Progenitor cell of endocrine pancreas (in vitro differentiated cells): ENCODE measurements at places on chromosomes 13 and 19. TPM values are rescaled to one million over a fixed set of nuclear protein-coding genes. Genes with fewer than 3 reads are reported as not detected.

The ERCC5 gene
- 48.1 and 49.6 TPM in 2 replicates for total RNA-seq

The TMC4 gene
- total RNA-seq = 119 and 125 TPM in 2 replicates

The RASL11A gene
- total RNA-seq = 4.2 and 5.8 TPM in 2 replicates

The WDFY2 gene
- total RNA-seq = 17.2 and 18.0 TPM in 2 replicates

The SRRM5 gene
- 0.64 and 0.79 TPM in 2 replicates for total RNA-seq

The ZNF700 gene
- total RNA-seq = 13.4 and 14.1 TPM in 2 replicates

The SLC46A3 gene
- 3.3 and 3.5 TPM in 2 replicates for total RNA-seq

The KCNC3 gene
- total RNA-seq = 19.8 and 23.6 TPM in 2 replicates

The NCCRP1 gene
- total RNA-seq = 0.89 and 0.93 TPM in 2 replicates

The LATS2 gene
- 13.2 and 15.2 TPM in 2 replicates for total RNA-seq

The ZNF420 gene
- 15.9 and 19.3 TPM in 2 replicates for total RNA-seq

The TPTE2 gene
- not detected in 2 replicates for total RNA-seq

The DNAAF3 gene
- 14.9 and 18.4 TPM in 2 replicates for total RNA-seq

The STOML3 gene
- not detected in 2 replicates for total RNA-seq

The TMEM59L gene
- 5.0 and 6.4 TPM in 2 replicates for total RNA-seq

The ERCC2 gene
- total RNA-seq = 60.5 and 63.8 TPM in 2 replicates

The FUT3 gene
- total RNA-seq = not detected in 2 replicates

The GIPC3 gene
- not detected in 2 replicates for total RNA-seq

The NLRP7 gene
- total RNA-seq = not detected in 2 replicates

The C1QTNF9 gene
- not detected in 2 replicates for total RNA-seq

The TUBA3C gene
- total RNA-seq = not detected in 2 replicates

The POMP gene
- total RNA-seq = 58.9 and 60.9 TPM in 2 replicates

The EPN1 gene
- 115 and 118 TPM in 2 replicates for total RNA-seq

The PLEKHF1 gene
- 7.9 and 9.6 TPM in 2 replicates for total RNA-seq

The ALOX5AP gene
- not detected in 2 replicates for total RNA-seq

The HSPB6 gene
- total RNA-seq = 0.33 TPM in 1 of 2 replicates, not detected in the other

The CACNG7 gene
- total RNA-seq = 0.18 TPM in 1 of 2 replicates, not detected in the other

The CEACAM8 gene
- total RNA-seq = not detected in 2 replicates

The FGF22 gene
- 0.43 and 0.49 TPM in 2 replicates for total RNA-seq

The FXYD3 gene
- 14.2 and 17.3 TPM in 2 replicates for total RNA-seq

The CEACAM7 gene
- not detected in 2 replicates for total RNA-seq

The ZNF135 gene
- total RNA-seq = 17.3 and 17.9 TPM in 2 replicates

The TTC9B gene
- total RNA-seq = not detected in 2 replicates

The RXFP2 gene
- not detected in 2 replicates for total RNA-seq

The CALR3 gene
- total RNA-seq = not detected in 2 replicates

The CD37 gene
- total RNA-seq = not detected in 2 replicates

The UQCRFS1 gene
- 28.7 and 29.4 TPM in 2 replicates for total RNA-seq

The CYP2F1 gene
- not detected in 2 replicates for total RNA-seq

The ADGRE2 gene
- total RNA-seq = not detected in 2 replicates

The WDR87 gene
- 0.02 TPM in 1 of 2 replicates, not detected in the other for total RNA-seq

The NPAS1 gene
- 2.2 and 2.4 TPM in 2 replicates for total RNA-seq

The PGLYRP1 gene
- not detected in 2 replicates for total RNA-seq

The ZIK1 gene
- 12.9 and 13.7 TPM in 2 replicates for total RNA-seq
